NCI-H774 (cell line): ENCODE measurements at places on chromosomes 2 and 18.

DNA sequence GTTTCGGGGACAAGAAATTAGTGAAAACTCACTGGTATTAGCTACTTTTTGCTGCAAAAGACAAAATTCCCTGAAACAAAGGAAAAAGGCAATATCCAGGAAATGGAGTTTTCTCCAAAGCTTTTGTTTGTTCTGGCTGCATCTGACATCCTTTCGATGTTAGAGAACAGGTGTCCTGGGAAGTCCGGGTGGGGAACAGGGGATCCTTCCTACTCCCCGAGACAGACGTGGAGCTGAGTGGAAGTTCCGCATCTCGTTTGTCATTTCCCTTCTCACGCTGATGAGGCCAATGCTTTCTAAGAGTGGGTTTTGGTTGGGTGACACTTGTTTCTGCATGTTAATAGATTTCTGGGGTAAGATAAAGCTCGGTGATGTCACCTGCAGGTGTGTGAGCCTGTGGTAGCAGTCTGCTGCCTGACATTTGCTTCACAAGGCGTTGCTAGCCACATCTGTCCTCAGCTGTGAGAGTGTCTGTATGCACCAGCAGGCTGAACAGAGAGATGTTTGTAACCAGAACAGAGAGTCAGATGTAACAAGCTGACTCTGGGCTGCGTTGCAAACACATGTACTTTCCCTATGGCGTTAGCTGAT is 125.9 kb downstream of the ACOXL start:
- DNase-seq: no peak

DNA sequence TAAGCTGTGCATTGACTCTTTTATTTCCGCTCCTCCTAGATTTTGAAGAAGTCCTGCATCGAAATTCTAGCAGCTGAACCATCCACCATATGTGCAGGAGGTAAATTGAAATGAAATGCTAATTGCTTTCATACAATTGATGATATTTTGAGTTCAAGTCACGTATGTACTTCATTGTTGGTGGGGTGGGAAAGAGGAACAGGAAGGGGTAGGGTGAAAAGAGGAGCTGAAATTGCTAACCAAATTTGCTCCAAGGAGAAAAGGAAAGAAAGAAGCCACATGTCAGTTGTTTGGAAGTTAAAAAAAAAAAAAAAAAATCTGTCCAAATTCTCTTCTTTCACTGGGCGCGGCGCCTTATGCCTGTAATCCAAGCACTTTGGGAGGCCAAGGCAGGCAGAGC is 77.8 kb downstream of the ANTXR1 start:
- no peak for DNase-seq

DNA sequence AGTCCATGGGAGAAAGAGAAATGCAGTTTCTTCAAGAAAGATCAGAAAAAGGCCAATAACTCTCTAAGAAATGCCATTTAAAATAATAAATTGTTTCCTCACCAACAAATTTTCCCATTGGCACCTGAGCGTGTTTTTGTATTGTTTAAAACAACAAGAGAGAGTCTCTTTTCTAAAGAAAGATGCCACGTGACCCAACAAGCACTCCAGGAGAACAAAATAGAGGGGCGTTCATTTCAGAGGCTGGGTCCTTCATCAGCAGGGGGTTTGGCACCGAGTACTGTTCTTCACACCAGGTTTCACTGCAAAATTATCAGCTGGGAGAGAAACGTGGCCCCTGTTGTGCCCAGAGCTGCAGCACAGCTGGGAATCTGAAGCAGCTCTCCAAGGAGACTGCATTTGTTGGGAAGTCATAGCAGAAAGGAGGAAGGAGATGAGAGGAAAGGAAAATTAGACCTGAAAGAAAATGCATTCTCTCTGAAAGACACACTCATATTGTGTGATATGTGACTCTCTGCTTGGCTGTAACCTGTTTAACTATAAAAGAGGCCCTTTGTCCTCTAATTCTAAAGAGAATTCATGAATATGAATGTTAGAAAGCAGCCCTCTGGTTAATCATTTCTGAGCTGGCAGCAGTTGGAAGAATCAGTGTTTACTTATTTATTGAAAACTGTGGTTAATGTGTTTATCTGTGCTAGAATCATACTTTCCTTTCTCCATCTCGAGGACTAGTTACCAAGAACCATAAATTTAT is 205.3 kb upstream of the CDH20 start:
- peak; percentile 23 for DNase-seq

GRCh38 chr2:46825231-46825938 is 90.2 kb downstream of the MCFD2 start:
- DNase-seq: no peak
